ENCODE measurements at places on chromosomes 6 and 20.

GRCh38 chr20:62978561-62978943 is 26.0 kb downstream of the SLC17A9 start:
- DNase-seq, result no peak

DNA sequence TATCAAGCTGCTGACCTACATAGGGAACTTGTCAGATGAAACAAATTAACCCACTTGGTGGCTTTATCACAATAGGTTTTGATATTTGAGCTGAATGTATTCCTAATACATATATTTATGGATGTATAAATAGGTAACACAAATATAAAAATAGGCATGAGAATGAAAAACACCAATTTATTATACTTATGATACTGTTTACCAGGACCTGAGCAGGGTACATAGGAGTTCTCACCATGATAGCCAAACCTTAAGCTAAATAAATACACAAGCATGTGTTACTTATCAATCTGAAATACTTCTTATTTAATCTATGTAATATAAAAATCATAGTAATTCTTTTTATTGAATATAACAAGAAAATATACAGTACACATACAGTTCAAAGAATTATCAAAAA is 25.0 kb downstream of the ASCC3 start:
- DNase-seq, result no peak

GRCh38 chr6:142395266-142395665 is 93.5 kb downstream of the ADGRG6 start:
- DNase-seq, result no peak

GRCh38 chr6:133512410-133513016 is 271.4 kb downstream of the EYA4 start:
- no peak for DNase-seq

GRCh38 chr6:117553142-117553541 is 49.2 kb downstream of the GOPC start:
- DNase-seq, result no peak

DNA sequence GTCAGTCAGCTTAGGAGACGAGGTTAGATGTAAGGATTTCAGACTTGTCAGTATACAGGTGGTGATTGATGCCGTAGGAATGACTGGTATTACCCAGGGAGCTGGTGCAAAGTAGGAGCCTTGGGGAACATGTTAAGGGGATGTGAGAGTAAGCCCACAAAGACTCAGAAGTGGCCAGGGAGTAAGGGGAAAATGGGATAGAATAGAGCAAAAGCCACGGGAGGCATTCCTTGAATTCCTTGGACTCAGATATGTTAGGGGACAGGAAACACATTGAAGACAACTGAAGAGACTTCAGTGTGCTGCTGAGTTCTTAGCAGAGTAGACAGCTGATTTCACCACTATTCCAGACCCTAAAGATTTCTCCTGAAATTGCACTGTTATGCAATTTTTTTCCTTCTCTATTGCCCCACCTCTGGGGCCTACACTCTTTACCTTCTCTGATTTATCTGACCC is 1.2 kb upstream of the ACAT2 start:
- DNase-seq, result no peak

DNA sequence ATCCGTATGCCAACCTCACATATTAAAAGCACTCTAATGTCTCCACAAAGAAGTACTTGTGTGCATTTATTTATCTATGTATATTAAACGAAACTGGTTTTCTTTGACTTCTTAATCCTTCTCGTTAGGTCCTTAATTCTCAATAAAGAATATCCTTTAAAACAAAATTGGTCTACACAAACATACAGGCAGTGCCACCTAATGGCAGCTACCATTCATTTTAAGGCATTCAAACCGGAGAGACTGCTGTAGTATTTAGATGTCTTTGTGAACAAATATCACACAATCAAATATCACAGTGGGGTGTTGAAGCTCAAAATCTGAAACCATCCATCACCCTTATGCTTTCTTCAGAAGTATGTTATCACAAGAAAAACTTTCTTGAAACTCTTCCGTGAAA is 96.6 kb upstream of the IRAK1BP1 start:
- DNase-seq, result no peak

DNA sequence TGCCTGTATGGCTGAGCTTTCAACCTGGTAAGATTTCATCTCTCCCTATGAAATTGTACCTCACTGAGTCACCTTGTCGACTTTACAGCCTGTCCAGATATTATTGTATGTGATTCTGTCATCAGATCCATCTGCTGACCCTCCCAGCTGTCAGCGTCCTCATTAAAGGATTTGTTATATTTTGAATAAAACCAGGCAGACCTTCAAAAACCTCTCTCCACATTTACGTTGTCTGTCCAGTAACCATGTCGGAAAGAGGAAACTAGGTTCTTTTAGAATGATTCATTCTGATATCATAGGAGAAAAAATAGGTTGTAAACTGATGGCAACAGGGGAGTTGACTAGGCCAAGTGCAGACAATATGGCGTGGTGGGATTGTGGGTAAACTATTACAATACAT is 38.5 kb downstream of the TSPYL4 start:
- no peak for DNase-seq
